ENCODE measurements at places on chromosomes 16 and 17. TPM values are rescaled to one million over a fixed set of nuclear protein-coding genes. Genes with fewer than 3 reads are reported as not detected.

AURKB gene
- polyA plus RNA-seq: 28.2 TPM

DNA sequence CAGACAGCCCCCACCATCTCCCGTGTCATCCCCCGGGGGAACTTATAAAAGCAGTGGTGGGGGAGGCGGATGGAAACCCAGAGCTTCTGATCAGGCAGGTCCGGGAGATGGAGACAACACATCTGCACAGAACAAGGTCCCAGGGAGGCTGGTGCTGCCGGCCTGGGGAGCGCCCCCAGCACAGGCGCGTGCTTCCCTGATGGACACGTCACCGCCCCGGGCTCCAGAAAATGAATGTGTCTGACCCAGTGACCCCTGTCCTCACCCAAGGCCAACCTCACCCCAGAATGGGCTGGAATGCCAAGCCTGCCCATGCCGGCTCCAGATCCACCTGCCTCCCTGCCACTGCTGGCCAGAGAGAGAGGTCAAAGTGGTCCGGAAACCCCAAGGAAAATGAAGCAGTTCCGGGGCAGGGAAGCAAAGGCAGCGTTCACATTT, 12.5 kb downstream of the SLC7A5 start:
- no peak for DNase-seq

DNA sequence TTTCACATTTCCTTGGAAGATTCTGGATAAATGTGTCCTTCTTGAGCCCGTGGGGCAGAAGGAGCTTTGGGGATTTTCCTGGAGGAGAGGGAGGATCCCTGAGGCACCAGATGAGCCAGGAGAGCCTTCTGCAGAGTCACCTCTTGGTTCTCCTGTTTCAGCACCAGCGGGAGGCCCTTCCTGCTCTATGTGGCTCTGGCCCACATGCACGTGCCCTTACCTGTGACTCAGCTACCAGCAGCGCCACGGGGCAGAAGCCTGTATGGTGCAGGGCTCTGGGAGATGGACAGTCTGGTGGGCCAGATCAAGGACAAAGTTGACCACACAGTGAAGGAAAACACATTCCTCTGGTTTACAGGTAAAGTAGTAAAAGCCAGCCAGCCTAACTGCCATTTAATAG, 77.1 kb downstream of the ARSG start:
- DNase-seq: no peak

- DNase-seq: no peak
These were observed 1.5 kb downstream of the CRK start for GRCh38 chr17:1454541-1454940.

Measured in keratinocyte (primary cell).